ENCODE measurements at places on chromosomes 1 and 21. TPM values are rescaled to one million over a fixed set of nuclear protein-coding genes. Genes with fewer than 3 reads are reported as not detected.

Gene HES5
- total RNA-seq = not detected

Gene IGSF21
- not detected for total RNA-seq

Gene SGIP1
- 6.3 TPM for total RNA-seq

Gene KCNE1
- total RNA-seq = not detected

Gene CR1L
- total RNA-seq = not detected

Gene CLEC20A
- not detected for total RNA-seq

Gene TRABD2B
- under 0.01 TPM for total RNA-seq

Gene IL23R
- total RNA-seq = not detected

Gene SYT6
- total RNA-seq = not detected

Gene ECM1
- 77.4 TPM for total RNA-seq

Gene CLCNKA
- not detected for total RNA-seq

Gene SH2D1B
- total RNA-seq = not detected

Gene TTC13
- 7.8 TPM for total RNA-seq

Gene NTNG1
- total RNA-seq = 0.64 TPM

Gene CFAP74
- not detected for total RNA-seq

Gene CRP
- total RNA-seq = not detected

Gene OR6K3
- total RNA-seq = not detected

Gene GABPB2
- 5.7 TPM for total RNA-seq

Gene OR10J1
- not detected for total RNA-seq

Gene ZSWIM5
- 0.08 TPM for total RNA-seq

Gene GUCA2A
- total RNA-seq = not detected

Gene TEDDM1
- total RNA-seq = not detected

Gene PSRC1
- total RNA-seq = 31.3 TPM

Gene IBA57
- 8.9 TPM for total RNA-seq

Gene TMEM269
- total RNA-seq = not detected

Gene VSIG8
- not detected for total RNA-seq

Gene AGT
- 1.5 TPM for total RNA-seq

Gene S100A2
- 8.0 TPM for total RNA-seq

Gene TXLNA
- total RNA-seq = 56.9 TPM

Gene THEM5
- total RNA-seq = not detected

Gene MSTO1
- total RNA-seq = 6.9 TPM

Gene ANKRD45
- total RNA-seq = 0.52 TPM

Gene FMO2
- total RNA-seq = 23.1 TPM

Gene SCMH1
- total RNA-seq = 23.1 TPM

Gene NUDT4B
- total RNA-seq = 36.4 TPM

Gene NUP210L
- total RNA-seq = not detected

Gene OR2T11
- not detected for total RNA-seq

Gene TMPRSS3
- total RNA-seq = not detected

Gene EXTL1
- total RNA-seq = 0.52 TPM

Gene COL9A2
- 3.4 TPM for total RNA-seq

Gene INKA2
- total RNA-seq = 1.8 TPM

Gene RSPH1
- not detected for total RNA-seq

Gene NHLH1
- not detected for total RNA-seq

Gene PLEKHN1
- not detected for total RNA-seq

Gene TNFAIP8L2
- total RNA-seq = not detected

Gene MCOLN3
- total RNA-seq = not detected

Gene NPL
- 0.52 TPM for total RNA-seq

Gene SETSIP
- total RNA-seq = 0.26 TPM

Gene IL22RA1
- not detected for total RNA-seq

Measured in epithelial cell of alveolus of lung (primary cell).